ENCODE measurements at places on chromosomes 2 and 18.

DNA sequence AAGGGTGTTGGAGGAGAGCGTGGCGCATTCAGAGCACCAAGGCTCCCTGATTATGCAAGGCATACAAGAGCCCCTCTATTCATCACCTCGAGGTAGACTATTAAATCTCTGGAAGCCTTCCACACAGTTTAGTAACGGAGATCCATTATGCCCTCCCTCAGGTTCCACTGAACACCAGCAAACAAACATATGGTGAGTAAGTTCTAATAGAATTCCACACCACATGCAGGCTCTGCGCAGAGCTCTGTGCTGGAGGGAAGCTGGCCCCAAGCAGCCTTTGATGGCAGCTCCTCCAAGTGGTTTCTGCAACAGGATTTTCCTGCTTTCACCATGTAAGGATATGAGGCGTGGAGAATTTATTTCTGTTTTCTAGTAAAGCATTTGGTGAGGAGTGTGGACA, 238.6 kb downstream of the C1D start:
- DNase-seq = no peak

- no peak for DNase-seq
These were observed 470.4 kb downstream of the IRS1 start for GRCh38 chr2:226329180-226329579.

DNA sequence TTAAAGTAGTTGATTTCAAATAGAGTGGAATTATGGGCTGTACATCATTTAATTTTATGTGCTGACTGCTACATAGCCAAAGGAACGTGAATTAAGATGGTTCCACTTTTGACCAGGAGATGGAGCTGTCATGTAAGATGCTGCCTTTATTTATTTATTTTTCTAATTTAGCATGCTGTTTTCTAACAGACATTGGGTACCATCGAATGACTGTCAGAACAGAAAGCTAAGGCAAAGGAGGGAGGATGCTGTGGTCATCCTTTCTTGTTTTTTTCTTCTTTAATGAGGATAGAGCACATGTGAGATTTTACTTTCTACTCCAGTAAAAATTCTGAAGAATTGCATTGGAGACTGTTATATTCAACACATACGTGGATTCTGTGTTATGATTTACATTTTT, at the start of gene SCN2A:
TSS of gene SCN2A (plus strand) at position 185 of the 400 bp plus-strand sequence. CDS start 56,410 bp downstream, outside the sequence.
- DNase-seq = no peak

DNA sequence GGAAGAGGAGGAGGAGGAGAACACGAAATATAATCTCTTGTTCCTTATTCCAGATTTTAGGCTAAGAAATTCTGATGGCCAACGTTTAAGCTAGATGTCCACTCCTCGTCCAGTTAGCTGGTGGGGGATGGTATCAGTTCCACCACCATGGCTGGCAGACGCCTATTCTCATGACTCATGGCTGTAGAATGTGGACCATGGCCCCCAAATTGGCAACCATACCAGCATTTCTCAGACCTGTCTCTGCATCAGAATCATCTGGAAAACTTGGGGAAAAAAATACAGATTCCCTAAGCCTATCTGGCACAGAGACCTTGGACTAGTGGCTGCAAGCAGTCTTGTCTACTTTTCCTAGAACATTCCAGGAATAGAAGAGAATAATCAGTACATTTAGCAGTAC, 267.7 kb upstream of the SIX2 start:
- DNase-seq = no peak

GRCh38 chr18:79457652-79458051, 61.9 kb downstream of the NFATC1 start:
- DNase-seq = no peak
